ENCODE measurements at places on chromosomes 11 and 22.
A peak's percentile ranks its signal among the peaks of the same experiment; 100 is the strongest.

DNA sequence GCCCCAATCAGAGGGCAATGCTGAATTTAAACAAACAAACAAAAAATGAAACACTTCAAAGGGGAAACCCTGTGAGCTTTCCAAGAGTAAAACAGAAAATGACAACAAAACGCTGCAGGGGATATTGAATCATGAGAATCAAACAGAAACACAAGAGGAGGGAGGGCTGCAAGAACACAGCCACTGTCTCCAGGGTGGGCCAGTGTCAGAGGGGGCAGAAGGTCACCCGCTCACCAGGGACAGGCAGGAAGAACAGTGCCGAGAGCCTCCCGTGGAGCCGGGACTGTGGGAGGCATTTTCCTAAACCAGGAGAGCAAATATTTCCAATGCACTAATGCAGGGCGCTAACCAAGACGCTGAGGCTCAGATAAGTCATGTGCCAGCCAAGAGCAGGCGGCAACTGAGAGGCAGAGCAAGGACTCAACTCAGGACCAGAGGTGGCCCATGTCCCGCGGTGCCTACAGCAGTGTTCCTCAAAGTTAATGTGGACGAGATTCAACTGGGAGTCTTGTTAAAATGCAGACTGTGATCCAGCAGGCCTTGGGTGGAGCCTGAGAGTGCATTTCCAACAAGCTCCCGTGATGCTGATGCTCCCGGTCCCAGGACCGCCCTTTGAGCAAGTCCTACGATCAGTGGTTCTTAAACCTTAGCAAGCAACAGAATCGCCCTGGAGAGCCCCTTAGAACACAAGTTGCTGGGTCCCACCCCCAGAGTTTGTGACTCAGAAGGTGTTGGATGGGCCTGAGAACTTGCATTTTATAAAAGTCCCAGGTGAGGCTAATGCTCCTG lies 197.2 kb downstream of the TENM4 start:
- DNase-seq: no peak

- DNase-seq: no peak
Observed at GRCh38 chr22:33418484-33418883, 360.3 kb upstream of the SYN3 start.

- DNase-seq: no peak
Observed at GRCh38 chr22:37443977-37444376, 16.7 kb upstream of the ELFN2 start.

GRCh38 chr11:64371201-64371600 lies 12.2 kb downstream of the RPS6KA4 start:
- no peak for DNase-seq

DNA sequence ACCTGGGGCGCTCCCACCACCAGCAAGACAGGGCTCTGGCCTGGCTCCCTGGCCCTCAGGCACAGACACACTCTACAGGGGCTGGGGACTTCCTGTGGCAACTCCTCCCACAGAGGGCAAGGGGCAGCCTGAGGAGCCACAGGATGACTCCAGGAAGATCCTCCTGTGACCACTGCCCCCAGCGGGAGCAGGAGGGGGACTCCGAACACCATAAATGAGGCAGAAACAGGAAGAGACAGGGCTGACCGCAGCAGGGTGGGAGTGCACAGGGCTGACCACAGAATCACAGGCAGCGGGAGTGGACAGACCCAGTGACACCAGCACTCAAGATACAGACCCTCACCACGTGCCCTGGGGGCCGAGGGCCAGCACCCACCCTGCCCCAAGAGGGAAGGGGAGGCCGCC lies 10.8 kb downstream of the ARAP1 start:
- DNase-seq: no peak

- DNase-seq: no peak
Observed at GRCh38 chr22:42156598-42156997, 26.0 kb upstream of the CYP2D6 start.

- no peak for DNase-seq
Observed at GRCh38 chr11:16561150-16561549, 177.3 kb upstream of the C11orf58 start.

DNA sequence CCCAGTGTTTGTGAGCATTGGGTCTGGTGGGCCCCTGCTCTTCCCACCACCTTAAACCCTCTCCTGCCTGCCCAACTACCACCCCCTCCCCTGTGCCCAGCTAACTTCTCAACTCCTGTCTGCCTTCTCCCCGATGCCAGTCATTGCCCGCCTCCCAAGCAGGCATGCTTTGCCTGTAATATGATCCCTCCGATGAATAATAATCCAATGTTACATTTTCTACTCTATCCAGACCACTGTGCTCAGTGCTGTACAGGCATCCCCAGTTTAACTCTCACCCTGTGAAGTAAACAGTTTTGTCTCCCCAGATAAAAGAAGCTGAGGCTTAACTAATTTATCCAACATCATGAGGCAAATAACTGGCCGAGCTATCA lies 35.5 kb upstream of the OLFML1 start:
- DNase-seq: no peak

DNA sequence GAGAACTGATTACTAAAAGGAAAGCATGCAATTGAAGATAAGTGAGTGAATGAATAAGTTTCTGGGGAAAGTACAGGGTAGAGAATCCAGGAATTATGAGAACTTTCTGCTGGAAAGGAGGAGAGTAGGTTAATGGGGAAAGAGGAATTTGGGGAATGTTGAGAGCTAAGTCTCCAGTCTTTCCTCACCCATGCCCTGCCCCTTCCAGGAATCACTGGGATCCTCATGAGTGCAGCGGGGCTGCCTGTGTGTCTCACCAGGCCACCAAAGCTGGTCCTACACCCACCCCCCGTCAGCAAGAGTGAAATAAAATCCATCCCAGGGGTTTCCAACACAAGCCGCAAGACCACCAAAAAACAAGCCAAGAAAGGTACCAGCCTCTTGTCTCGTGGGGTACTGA lies 17.0 kb downstream of the DTX4 start:
- no peak for DNase-seq

DNA sequence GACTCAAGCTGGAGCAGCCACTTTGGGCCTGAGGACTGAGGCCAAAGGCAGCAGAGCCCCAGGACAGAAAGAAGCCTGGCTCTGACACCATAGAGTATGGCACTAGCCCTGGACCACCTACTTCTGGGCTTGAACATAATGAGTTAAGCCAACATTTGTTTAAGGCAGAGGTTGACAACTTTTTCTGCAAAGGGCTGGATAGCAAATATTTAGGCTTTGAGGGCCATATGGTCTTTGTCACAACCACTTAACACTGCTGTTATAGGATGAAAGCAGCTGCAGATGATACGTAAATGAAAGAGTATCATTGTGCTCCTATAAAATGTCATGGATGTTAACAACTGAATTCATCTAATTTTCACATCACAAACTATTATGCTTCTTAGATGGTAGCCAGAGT lies 16.6 kb downstream of the OSBP start:
- no peak for DNase-seq

- peak; percentile 77 for DNase-seq
Observed at GRCh38 chr22:39433476-39434242, 23.2 kb upstream of the MGAT3 start.

GRCh38 chr11:36743039-36743438 lies 145.0 kb upstream of the RAG2 start:
- DNase-seq: no peak

DNA sequence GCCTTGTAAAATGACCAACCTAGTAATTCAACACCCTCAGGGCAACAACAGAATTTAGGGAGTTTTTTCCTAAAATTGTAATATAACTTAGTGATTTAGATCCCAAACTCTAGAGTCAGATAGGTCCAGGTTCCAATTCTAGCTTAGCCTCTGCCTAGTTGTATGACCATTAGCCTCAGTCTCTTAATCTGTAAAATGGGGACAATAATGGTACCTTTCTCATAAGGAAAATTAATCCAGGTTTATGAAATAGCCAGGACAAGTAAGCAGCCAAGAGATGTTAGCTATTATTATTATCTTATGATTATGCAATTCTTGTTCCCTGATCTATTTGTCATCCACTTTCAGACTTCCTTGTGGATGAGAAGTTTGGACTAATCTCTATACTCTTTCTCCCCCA lies 4.1 kb downstream of the TFIP11 start:
- DNase-seq: no peak

DNA sequence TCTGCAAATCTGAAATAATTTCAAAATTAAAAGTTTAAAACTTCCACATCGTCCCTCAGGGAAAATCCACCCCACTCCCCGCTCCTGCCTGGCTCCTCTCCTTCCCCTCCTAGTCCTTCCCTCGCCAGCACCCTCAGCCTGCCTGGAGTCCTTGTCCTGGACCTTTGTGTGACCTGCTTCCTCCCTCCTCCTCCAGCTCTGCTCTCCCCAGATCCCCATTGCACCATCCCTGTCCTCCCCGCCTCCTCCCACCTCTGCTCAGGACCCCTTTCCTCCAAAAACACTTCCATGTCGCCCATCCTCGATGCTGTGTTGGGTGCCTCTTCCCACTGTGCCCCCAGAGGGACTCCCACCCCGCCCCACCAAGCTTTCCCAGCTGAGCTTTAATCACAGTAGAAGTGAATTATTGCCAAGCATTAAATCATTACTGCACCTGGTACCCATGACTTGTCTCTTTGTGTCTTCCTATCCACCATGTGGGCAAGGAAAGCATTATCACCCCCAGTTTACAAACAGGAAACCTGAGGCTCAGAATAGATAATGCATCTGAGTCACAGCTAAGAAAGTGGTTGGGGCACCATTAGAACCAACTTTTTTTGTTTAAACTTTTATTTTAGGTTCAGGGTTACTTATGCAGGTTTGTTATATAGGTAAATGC lies 2.4 kb upstream of the ZP1 start:
- no peak for DNase-seq

- peak; percentile 30 for DNase-seq
Observed at GRCh38 chr11:63939397-63939891, 642 bp downstream of the NAA40 start.

DNA sequence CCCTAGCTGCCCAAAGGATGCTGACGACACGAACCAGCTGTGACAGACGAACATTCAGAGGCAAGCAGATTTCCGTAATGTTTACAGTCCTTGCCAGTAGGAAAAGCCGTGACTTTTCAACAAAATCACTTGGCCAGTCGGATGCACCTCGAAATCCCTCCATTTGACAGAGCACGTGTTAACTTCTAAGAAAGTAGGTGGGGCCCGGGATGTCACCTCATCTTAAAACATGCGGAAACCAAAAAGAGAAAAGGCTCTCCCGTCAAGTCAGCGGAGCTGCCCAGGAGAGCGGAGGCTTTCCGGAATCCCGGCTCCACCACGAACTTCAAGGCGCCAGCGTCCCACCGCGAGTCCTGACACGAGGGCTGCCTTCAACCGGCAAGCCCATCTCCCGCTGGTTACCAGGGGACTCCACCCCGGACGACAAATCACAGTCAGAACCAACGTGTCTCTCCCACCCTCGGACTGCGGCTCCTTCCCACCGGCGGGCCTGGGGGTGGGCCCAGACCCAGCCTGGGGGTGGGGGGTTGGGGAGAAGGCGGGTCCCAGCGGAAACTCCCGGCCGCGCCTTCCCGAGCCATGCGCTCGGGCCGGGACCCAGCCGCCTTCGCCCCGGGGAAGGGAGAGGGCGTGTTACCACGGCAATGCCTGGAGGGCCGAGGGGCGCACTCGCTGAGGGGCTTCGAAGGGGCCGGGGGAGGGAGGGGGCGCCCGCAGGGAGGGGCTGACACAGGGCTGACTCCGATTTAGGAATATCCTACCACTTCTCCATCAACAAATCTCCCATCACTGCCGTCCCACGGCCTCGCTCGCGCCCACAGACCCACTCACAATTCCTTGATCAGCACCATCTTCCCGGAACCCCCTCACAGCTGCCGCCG lies 475 bp downstream of the PITPNB start:
- DNase-seq: peak; percentile 19

- peak; percentile 12 for DNase-seq
Observed at GRCh38 chr11:106585061-106585460, 433.2 kb downstream of the GUCY1A2 start.

DNA sequence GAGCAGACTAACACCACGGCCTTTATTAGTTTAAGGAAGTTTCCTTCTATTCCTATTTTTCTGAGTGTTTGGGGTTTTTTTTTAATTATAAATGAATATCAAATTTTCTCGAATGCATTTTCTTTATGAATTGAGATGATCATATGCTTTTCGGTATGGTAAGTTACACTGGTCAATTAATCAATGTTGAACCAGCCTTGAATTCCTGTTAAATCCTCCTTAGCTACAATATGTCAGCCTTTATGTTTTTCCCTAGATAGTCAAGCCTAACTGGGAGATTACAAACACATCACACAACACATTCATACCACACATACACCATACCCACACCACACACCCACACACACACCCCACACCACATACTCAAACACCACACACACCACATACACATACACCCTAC lies 247.6 kb downstream of the BRD1 start:
- DNase-seq: no peak

- DNase-seq: no peak
Observed at GRCh38 chr22:39652990-39653786, 82.6 kb downstream of the CACNA1I start.

- DNase-seq: no peak
Observed at GRCh38 chr11:117420143-117420485, 92.5 kb downstream of the CEP164 start.

DNA sequence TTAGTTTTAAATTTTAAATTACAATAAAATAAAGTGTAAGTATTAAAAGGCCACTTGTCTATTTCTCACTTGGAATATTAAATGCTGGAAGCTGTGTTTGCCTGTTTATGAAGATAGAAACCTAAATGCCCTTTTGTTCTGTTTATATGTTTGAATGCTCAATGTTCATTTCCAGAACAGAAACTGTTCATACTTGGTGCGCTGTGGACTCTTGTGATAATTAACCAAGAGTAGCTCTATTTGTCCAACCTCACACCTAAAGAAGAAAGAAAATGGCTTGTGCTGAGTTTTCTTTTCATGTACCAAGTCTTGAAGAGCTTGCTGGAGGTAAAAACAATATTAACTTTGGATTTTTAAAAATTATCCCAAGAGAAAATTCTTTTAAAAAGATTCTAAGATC lies 5.7 kb downstream of the C11orf54 start:
- DNase-seq: no peak

- DNase-seq: peak; percentile 19
Observed at GRCh38 chr22:30159561-30160353, 79.5 kb downstream of the HORMAD2 start.

- no peak for DNase-seq
Observed at GRCh38 chr11:134412203-134413042, at the start of gene B3GAT1. Gene B3GAT1, minus strand, starts transcription at chr11:134412242. Its CDS starts 24,583 bp downstream, at chr11:134387659.

DNA sequence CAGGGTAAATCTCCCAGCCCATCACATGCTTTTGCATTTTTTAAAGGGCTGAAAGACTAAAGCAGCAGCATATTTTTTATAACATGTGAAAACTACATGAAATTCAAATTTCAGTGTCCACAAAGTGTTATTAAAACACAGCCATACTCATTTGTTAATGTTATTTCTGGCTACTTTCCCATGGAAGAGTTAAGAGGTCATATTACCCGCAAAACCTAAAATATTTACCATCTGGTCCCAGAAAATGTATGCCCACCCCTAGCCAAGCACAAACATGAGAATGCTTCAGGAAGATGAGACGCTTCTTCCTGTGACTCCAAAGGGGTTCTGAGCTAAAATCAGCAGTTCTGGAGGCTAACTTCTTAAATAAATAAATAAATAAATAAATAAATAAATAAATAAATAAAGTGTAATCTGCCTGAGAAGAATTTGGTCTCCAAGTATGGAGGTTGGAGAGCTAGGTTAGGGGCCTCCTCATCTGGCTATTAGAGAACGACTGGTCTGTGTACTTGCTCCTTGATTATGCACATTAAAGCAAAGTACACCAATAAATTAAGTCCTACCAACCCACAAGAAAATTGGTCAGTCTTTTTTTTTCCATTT lies 9.7 kb downstream of the IMMP1L start:
- no peak for DNase-seq

All from G401 (cell line).